SJSA1 (cell line): ENCODE measurements at places on chromosomes 1 and 21.

GRCh38 chr1:107767156-107767582 is 197.8 kb downstream of the VAV3 start:
- no peak for DNase-seq

GRCh38 chr1:220825819-220826551 is 39.3 kb downstream of the MTARC1 start:
- peak; percentile 59 for DNase-seq

DNA sequence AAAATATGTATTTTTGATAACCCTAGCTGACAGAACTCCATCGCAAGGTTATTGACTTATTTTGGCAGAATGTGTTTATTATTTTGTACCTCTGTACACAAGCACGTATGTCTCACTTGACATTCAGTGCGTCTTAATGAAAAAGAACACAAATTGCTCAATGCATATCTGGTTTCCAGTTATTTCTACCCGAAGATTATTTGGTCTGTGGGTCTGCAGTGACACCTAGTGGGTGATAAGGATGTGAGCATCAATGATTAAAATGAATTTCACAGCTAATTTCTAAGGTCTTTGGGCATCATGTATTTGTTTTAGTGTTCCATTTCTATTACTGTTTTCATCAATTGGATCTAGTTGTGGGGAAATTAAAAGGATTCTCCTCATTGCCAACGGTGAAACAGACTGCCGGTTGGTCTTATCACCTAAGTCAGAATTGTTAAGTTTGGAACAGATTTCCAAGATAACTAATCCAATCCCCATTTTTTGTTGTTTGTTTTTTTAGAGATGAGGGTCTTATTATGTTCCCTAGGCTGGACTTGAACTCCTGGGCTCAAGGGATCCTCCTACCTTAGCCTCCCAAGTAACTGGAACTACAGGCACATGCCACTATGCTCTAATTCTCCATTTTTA is 13.9 kb downstream of the DDX20 start:
- no peak for DNase-seq

DNA sequence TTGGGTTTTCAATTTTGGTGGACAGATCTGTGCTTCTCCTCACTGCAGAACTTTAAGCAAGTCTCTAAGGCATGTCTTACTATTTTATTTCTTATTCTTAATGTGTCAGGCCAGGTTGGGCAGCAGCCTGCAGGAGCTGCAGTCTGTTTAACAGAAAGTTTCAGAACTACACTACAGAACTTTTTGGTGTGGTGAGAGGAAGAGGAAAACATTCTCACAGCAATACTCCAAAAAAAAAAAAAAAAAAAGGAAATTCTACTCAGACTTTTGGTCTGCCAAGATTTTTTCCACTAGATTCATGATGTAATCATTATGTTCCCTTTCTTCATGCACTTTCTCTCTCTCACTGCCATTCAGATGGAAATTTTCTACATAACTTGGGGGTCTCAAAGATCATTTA is 255.2 kb downstream of the COL11A1 start:
- DNase-seq: no peak

DNA sequence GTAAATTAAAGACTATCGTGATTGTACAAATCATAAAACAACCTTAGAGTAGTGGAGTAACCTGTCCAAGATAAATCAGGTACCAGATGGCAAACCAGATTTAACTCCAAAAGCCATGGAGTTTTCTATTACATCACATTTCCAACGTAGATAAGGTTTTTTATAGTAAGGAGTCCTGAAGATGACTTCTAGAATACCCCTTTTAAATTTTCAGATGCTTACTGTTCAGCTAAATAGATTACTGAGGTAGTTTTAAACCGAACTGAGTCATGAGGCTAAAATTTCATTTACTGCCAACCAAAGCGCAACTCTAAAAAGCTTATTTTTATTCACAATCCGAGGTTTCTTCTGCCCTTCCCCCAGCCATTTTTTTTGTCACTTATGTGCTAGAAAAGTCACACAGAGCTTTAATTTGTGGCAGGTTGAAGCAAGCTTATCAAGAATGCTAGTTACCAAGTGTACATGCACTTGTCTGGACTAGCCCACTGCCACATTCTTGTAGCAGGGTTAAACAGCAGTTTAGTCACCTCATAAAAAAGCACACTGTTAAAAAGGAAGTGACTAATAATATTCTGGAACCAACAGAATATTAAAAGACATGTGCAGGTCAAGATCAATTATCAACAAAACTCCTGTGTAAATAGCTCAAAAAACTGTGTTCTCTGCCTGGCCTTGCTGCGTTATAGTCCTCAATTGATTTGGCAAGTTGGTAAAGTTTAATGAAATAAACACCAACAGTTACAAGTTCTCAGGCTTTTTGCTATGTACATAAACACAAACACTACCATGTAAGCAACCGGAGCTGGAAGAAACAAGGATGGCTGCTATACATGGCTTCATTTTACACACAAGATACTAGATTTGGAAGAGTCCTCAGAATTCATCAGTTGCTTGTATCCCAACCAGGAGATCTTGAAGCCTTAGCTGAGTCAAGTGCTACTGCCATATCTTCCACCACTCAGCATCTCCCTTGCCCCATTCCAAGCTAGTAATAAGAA is 180.3 kb upstream of the DMRTA2 start:
- peak; percentile 7 for DNase-seq

GRCh38 chr1:89800022-89800655 is 20.7 kb upstream of the LRRC8D start:
- DNase-seq: no peak

DNA sequence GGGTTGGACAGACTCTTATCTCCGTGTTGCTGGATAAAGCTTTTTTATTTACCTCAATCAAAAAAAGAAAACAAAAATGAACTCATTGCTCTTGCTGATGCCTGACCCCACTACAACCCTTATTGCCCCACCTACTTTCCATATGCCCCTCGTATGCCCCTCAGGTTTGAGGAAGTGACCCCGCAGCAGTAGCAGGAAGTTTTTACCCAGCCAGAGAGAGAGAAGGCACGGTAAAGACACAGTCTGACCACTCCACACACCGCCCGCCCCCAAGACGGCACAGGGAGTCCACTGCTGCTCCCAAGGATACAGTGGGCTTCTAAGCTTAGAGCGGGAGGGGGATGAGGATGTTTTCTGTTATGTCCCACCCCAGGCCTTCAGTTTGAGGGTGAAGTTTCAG is 9.8 kb downstream of the PLEKHO1 start:
- no peak for DNase-seq

- no peak for DNase-seq
Observed at GRCh38 chr21:42114646-42115045, 43.5 kb downstream of the UMODL1 start.

- DNase-seq: no peak
Observed at GRCh38 chr1:53871221-53871620, 18.4 kb downstream of the YIPF1 start.
